ENCODE measurements at places on chromosomes 4 and X.

GRCh38 chr4:19399001-19399400, 852.7 kb upstream of the SLIT2 start:
- no peak for DNase-seq

DNA sequence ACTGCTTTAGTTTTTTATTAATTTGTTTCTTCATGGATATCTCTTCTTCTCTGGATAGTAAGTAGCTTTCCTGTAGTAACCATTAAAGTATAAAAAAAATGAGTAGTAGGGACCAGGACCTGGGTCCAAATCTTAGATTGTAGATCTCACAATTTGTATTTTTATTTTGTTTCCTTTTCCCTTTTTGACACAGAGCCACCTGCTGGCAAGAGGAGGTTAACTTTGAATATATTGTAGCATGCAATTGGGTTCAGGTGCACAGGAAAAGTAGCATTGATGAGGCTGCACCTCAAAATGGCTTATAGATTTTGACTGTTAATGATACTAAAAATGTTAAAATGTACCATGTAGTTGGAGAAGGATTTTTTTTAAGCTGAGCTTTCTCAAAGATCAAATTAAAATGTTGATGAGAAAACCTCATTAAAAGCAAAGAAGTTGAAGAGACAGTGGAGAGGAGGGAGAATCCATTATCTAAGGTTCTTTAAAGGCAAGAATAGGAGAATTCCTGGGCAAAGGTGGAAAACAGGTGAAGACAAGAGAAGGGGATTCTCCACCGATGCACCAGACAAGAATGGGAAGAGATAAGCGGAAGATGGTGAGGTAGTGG, 48.3 kb upstream of the HPGDS start:
- peak; percentile 1 for DNase-seq

DNA sequence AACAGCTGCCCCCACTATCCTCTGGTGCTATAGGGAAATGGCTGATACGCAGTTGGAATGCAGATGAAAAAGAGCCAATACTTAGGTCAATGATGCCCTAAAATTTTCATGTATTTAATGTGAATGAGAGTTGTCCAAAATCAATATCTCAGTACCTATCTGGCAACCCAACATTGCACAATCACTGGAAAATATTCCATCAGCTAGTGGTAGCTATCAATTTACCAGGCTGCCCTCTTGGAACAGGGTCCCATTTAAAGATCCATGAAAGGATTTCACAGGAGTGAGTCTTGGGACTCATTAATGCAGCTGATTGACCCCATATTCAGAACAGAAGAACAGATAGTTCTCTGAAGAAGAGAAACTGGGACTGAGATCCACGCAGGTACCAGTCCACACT, 638.9 kb downstream of the SMARCA1 start:
- DNase-seq = no peak

GRCh38 chr4:141763374-141763773, 127.0 kb downstream of the IL15 start:
- no peak for DNase-seq

GRCh38 chr4:182536221-182536811, 293.1 kb downstream of the TENM3 start:
- no peak for DNase-seq

DNA sequence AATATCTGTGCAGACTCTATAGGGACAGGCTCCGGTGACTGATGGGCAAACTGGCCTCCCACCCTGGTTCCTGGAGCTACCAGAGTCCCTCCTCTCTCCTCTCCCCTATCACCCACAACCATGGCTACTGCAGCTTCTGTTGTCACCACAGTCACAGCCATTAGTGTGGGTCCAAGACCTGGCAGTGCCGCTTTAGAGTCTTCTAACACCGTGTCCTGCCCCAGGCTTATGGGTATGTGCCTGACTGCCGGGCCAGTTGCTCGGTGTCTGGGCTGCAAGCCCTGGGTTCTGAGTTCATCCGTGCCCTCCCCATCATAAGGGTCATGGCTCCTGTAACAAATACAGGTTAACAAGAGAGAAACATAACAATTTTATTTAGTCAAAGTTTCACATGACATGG, 85.4 kb downstream of the FNIP2 start:
- no peak for DNase-seq

DNA sequence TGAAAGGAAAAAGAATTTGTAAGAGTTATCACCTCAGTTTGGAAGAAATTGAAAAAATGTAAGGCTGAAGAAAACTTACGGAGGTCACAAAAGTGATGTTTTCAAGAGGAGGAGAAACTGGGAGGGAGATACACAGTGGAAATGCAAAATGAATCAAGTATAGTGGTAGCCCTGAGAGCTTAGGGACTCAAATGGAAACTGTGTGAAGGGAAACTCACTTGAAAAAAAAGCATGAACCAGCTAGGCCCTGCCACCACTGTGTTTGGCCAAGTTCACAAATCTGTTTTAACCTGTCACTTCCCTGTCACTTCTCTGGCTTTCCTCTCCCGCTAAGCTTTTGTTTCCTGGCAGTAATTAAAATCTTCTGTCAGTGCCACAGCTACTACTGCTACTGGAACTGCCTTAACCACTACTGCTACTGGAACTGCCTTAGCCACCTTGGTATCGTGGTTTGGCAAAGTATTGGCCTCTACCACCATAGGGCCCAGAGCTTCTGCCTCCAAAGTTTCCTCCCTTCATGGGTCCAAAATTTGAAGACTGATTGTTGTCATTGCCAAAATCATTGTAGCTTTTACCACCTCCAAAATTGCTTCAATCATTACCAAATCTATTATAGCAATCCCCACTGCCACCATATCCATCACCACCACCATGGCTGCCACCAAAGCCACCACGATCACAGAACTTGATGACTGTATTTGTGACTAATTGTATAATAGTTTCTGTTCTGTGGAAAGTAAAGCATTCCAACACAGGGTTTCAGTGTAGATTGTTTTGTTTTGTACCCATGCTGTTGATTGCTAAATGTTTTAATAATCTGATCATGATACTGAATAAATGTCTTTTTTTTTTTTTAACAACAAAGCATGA, 41.5 kb downstream of the SMARCA5 start:
- DNase-seq = no peak

GRCh38 chrX:137574102-137574783, 8.3 kb downstream of the ZIC3 start:
- DNase-seq = no peak

DNA sequence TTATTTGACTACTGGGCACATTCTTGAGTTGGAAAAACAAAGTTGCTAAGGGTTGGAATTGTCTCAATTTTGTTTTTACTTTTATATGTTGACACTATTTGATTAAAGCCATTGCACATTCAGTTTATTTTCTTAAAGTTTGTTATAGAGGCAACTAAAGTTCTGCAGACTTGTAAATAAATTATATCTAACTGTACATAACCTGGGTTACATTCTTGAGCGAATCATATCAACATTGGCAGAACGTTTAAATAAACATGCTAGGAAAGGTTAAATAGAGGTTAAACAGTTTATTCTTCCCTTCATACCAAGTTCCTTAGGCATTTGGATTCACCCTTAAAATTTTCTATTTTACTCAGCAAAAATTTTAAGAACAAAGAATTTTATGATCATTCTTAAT, 74.5 kb downstream of the UCHL1 start:
- no peak for DNase-seq

GRCh38 chrX:105229146-105229545, 8.7 kb upstream of the TEX13A start:
- DNase-seq = no peak

- DNase-seq = no peak
Measured at GRCh38 chr4:162162672-162163071, 1.1 kb downstream of the FSTL5 start.

- no peak for DNase-seq
Measured at GRCh38 chr4:115629270-115629669, 515.9 kb upstream of the NDST4 start.

DNA sequence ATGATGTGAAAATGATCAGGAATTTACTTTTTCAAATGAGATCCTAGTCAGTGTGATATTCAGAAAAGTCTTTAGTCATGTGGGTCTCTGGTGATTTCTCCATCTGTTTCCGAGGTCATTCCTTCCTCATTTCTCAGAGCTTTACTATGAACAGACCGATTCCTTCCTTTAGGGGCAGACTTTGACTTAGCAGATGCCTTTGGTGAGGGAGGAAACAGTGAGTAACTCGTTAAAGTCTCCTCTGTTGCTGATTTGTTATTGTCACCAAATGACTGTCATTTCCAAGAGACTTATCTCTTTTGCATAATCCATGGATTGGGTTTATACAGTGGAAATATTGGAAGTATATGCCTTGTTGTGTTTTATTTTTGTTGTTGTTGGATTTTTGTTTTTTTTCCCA, 76.2 kb upstream of the CD99 start:
- no peak for DNase-seq

GRCh38 chrX:111585337-111585736, 73.9 kb downstream of the SERTM2 start:
- DNase-seq = no peak

DNA sequence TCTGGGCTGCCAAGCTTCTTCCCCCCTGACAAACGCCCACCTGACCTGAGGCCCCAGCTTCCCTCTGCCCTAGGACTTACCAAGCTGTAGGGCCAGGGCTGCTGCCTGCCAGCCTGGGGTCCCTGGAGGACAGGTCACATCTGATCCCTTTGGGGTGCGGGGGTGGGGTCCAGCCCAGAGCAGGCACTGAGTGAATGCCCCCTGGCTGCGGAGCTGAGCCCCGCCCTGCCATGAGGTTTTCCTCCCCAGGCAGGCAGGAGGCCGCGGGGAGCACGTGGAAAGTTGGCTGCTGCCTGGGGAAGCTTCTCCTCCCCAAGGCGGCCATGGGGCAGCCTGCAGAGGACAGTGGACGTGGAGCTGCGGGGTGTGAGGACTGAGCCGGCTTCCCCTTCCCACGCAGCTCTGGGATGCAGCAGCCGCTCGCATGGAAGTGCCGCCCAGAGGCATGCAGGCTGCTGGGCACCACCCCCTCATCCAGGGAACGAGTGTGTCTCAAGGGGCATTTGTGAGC, 37.0 kb downstream of the HTRA3 start:
- no peak for DNase-seq

GRCh38 chr4:31923634-31924033, 1203.5 kb downstream of the PCDH7 start:
- no peak for DNase-seq

DNA sequence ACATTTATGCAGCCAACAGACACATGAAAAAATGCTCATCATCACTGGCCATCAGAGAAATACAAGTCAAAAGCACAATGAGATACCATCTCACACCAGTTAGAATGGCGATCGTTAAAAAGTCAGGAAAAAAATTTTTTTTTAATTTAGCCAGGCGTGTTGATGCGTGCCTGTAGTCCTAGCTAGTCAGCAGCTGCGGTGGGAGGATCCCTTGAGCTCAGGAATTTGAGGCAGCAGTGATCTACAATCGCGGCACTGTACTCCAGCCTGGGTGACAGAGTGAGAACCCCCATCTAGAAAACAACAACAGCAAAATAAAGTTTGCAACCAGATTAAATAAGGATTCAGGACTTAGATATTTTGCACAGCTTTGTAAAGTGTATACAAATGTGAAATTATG, 65.7 kb upstream of the ALG13 start:
- no peak for DNase-seq

DNA sequence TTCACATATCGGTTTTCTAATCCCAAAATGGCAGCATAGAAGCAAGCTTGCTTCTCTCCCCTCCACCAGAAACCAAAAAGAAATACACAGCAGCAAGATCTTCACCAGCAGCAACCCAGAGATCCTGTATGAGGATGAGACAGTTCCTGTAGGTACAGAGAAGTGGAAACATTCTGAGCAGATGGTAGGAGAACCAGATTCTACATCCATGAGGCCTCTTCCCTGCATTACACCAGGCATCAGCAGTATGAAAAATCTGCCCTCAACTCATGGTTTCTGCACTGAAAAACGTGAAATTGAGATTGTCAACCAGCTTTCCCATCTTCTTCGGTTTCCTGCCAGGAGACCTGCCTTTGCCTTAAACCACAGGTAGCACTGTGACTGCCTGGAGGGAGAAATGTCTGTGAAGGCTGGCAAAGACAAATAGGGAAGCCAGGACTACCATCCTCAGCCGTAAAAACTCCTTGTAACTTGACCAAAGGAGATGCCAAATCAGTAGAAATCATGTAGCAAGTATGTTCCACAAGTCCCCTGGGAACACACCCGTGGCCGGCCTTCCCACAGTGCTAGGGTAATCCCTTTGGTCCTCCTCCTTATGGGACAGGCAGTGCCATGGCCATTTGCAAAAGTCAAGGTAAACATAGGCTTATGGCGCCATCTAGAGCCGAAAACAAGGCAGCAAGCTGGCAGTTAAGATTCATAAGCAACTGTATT, 24.0 kb upstream of the MTHFD2L start:
- peak; percentile 55 for DNase-seq

GRCh38 chrX:45524805-45525204, 324.1 kb upstream of the DIPK2B start:
- DNase-seq = no peak

DNA sequence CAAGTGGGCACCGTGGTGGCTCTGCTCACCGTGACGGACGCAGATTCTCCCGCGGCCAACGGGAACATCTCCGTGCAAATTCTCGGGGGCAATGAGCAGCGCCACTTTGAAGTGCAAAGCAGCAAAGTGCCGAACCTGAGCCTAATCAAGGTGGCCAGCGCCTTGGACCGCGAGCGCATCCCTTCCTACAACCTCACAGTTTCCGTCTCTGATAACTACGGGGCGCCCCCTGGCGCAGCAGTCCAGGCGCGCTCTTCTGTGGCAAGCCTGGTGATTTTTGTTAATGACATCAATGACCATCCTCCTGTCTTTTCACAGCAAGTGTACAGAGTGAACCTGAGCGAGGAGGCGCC, 2.7 kb downstream of the FAT4 start:
- DNase-seq = no peak

Data from NCI-H1092 treated with DMSO at 0.1 percent for 48 hours (cell line).